ENCODE measurements at places on chromosomes 6 and 20. TPM values are rescaled to one million over a fixed set of nuclear protein-coding genes. Genes with fewer than 3 reads are reported as not detected.

GRCh38 chr6:168603234-168603633, 162.2 kb downstream of the SMOC2 start:
- DNase-seq: no peak

GRCh38 chr20:36259177-36260061, 23.1 kb downstream of the AAR2 start:
- DNase-seq: no peak

DNA sequence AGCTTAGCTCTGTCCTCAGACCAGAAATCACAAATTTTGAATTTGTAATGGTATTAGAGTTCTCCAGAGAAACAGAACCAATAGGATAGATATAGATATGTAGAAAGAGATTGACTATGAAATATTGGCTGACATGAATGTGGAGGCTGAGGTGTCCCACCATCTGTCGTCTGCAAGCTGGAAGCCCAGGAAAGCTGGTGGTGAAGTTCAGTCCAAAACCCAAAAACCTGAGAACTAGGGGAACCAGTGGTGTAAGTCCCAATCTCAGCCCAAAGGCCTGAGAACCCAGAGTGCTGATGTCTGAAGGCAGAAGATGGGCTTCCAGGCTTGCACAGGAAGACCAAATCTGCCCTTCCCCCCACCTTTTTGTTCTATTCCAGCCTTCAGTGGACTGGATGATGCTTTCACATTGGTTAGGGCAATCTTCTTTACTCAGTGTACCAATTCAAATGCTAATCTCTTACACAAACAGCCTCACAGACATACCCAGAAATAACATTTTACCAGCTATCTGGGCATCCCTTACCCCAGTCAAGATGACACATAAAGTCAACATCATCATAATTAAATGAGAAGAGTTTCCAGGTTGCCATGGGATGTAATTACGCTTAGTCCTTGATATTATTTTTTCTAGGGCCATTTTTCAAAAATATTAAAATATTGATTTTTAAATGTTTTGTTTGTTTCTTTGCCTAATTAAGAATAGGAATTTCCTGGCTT, 570.8 kb downstream of the UTRN start:
- DNase-seq: no peak

DNA sequence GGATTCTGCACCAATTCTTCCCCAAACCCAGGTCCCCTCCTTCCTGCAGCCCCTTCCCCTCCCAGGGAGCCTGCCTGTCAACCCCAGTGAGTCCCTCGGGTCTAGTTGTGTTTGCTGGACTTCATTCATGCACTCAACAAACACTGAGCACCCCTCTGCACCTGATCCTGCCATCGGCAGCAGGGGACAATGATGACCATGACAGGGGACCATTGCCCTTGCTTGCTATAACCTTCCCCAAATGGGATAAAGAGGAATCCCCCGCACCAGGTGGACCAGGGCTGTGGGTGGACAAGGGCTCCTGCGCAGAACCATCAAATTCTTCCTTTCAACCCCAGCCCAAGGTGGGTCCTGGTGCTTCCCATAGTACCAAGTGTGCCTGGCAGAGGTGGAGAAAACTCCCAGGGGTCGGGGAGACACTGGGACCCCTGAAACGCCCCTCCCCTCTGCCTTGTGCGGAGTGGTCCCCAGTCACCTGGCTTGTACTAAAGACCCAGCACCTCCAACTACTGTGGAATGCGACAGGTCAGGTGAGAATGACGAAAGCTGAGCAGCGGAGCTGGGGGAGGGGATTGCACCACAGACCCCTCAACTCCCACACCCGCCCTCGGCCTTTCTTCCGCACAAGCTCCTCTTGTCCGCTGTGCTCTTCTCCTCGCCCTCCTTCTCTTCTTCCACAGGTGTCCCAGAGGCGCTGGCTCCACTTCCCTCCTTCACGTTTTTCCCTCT, 119.9 kb upstream of the ZNF217 start:
- DNase-seq: no peak

DNA sequence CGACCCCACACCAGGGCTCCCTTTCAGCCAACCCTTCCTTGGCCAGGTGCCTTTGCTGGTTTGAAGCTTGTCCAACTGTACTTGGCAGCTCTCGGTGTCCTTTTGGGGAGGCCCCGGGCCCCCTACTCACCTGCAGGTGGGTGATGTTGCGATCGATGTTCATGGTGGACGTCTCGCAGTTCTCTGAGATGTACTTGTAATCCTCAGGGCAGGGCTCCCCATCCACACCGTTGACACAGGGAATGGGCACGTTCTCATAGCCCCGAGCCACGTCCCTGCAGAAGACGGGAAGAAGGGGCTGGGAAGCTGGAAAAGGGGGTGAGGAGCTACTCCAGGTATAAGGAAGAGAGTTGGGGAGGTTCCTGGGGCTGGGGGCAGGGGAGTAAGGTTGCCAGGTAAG, 4.9 kb upstream of the SLC44A4 start:
- DNase-seq: no peak

GRCh38 chr6:112021691-112022310, 32.1 kb upstream of the CCN6 start:
- DNase-seq: no peak

DNA sequence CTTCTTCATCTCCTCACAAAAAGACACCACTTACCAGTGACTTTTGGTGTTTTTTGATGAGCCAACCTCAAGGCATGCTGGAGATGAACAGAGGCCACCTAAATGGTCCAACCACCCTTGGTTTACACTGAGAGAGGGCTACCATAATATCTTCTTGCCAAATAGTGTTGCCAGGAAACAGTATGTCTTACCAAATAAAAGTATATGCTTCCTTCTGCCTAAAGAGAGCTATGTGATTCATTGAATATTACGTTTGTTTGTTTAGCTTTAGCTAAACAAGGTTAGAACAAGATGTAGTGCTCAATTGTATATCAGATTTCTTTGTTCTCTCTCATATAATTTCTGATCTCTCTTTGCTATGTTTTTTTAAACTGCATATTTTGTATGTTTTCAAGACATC, 40.6 kb upstream of the BMP6 start:
- DNase-seq: no peak

- no peak for DNase-seq
Measured at GRCh38 chr20:33821270-33821836, 10.2 kb downstream of the CHMP4B start.

DNA sequence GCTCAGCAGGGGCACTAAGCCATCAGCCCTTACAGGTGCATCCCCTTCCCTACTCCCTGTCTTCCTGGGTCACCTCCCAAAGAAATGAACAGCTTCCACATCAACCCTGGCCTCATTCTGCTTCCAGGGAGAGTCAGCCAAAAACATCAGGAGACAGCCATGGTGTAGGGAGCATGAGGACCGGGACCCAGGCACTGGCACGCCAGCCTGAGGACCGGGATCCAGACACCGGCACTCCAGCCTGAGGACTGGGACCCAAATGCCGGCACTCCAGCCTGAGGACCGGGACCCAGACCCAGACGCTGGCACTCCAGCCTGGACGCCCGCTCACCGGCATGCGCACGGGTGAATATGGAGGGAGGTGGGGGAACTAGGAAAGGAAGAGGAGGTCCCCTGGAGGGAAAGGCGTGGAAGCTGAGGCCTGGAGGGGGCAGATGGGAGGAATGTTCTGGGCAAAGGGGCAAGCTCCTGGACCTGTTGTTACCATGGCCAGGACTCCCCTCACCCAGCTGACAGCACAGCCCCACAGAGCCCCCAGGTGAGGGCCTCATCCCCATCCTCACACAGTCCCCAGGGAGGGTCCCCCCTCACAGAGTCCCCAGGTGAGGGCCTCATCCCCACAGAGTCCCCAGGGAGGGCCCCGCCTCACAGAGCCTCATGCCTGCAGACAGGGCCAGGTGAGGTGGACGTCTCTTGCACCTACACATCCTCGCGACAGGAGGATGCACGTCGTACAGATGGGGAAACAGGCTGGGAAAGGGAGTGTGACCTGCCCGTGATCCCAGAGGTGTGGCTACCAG, 26.0 kb upstream of the MRGBP start:
- no peak for DNase-seq

GRCh38 chr6:17473554-17473953, 80.2 kb downstream of the CAP2 start:
- no peak for DNase-seq

DNA sequence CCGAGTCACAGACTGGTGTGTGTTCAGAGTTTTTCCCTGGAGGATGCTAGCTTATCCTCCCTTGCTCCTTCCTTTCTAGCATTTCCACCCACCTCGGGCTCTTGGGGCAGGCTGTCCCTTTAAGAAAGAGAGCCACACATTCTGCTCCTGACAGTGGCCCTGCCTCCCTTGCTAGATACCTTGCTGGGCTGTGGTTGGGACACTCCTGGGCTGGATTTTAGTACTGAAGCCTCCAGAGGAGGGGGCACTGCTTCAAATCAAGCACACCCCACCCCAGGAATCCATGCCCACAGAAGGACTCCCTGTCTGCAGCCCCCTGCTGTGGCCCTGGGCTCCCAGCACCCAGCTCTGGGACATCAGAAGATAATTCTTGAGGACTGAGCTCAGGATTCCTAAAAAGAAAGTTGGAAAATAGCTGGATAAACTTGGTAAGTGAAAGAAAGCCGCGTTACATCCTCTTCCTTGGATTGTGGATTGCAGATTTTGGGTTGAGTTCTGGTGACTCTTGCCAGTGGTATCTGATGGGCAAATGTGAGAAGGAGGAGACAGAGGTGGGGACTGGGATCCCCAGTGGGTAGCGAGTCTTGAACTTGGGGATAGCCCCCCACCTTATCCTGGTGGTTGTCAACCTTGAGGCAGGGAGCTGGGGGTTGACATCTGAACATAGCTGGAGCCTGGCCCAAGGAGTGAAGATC, 29.0 kb downstream of the DAAM2 start:
- no peak for DNase-seq

- no peak for DNase-seq
Measured at GRCh38 chr6:105324386-105324950, 78.4 kb downstream of the PREP start.

GRCh38 chr6:165705941-165706340, 42.9 kb upstream of the PDE10A start:
- no peak for DNase-seq

DNA sequence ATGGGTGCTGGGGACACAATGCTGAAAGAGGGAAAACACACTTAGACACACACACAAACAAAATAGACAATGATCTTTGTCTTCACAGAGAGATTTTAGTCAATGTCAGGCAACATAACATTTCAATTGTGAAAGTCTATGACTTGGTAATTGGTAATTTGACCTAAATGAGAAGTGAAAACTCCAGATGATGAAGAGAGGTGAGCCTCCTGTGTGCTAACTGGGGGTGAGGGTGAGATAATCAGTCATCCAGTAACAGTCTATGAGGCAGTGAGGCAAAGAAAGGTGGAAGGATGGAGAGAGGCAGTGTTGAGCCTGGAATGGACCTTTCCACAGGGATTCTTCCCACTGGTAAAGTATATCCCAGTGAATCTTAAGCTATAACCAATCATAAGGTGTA, 744.2 kb downstream of the MAFB start:
- DNase-seq: no peak

GRCh38 chr6:108734271-108734922, 113.8 kb upstream of the ARMC2 start:
- no peak for DNase-seq

DNA sequence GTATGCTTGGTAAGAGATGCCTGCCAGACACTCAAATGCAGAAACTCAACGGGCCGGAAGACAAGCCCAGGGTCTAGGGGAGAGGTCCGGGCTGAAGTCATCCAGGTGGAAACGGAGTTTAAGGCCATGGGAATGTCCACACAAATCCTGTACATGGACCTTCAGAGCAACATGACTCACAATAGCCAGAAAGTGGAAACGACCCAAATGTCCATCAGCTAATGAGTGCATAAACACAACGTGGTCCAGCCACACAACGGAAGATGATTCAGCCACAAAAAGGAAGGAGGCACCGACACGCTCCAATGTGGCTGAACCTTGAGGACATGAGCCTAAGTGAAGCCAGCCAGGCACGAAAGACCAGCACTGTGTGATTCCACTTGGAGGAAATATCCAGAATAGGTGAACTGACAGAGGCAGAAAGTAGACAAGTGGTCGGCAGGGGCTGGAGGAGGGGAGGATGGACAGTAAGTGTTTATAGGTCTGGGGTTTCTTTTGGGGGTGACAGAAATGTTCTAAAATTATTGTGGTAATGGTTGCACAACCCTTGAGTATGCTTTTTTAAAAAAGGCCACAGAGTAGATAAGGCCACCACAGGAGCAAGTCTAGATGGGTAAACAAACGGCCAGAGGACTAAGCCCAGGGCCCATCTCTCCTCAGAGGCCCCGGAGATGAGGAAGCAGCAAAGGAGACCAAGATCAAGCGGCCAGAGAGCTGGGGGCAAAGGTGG, 105.6 kb downstream of the PREX1 start:
- no peak for DNase-seq

GRCh38 chr6:149948011-149948410, 6.2 kb downstream of the ULBP2 start:
- no peak for DNase-seq

DNA sequence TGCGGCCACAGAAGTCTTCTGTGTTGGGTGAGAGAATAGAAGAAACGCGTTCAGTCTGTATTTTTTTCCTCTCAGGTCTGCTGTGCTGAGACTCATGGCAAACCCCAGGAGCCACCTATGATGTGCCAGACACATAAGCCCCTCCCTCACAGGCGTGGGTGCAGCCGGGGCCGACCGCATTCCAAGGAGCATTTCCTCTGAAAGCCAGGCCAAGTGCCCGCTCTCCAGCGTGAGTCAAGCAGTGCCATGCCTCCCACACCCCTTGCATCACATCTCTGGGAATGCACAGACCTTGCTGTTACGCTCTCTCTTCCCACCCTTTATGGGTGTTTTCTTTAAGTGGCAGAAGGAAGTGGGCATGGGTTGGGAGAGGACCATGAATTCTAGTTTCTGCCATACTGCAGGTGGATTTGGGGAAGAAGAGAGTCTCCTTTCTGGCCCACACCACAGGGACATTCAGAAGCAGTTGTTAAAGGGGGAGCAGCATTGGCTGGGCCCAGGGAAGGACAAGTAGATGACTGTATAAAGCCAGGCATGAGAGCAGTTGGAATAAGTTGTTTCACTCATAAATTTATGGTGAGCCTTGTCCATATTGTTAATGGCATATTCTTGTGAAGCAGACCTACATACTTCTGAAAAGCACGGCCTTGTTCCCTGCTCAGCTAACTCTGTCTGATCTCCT, 37.1 kb upstream of the TFAP2A start:
- DNase-seq: no peak

- DNase-seq: no peak
Measured at GRCh38 chr6:110642711-110643110, 166.3 kb upstream of the SLC22A16 start.

CEP43 gene
- 36.0 TPM for polyA plus RNA-seq

ADGRF4 gene
- polyA plus RNA-seq: 0.20 TPM

SIRPD gene
- not detected for polyA plus RNA-seq

HMGCLL1 gene
- 2.6 TPM for polyA plus RNA-seq

LEMD2 gene
- polyA plus RNA-seq: 64.3 TPM

DEFB115 gene
- polyA plus RNA-seq: not detected

BMP7 gene
- 83.5 TPM for polyA plus RNA-seq

LIME1 gene
- 8.6 TPM for polyA plus RNA-seq
